NCI-H748 treated with DMSO at 0.1 percent for 48 hours (cell line): ENCODE measurements at places on chromosomes 12 and 14.

- DNase-seq = peak; percentile 19
Observed at GRCh38 chr14:49879646-49880204, 13.2 kb upstream of the ARF6 start.

- DNase-seq = no peak
Observed at GRCh38 chr12:109706747-109707469, 6.7 kb upstream of the FAM222A start.

DNA sequence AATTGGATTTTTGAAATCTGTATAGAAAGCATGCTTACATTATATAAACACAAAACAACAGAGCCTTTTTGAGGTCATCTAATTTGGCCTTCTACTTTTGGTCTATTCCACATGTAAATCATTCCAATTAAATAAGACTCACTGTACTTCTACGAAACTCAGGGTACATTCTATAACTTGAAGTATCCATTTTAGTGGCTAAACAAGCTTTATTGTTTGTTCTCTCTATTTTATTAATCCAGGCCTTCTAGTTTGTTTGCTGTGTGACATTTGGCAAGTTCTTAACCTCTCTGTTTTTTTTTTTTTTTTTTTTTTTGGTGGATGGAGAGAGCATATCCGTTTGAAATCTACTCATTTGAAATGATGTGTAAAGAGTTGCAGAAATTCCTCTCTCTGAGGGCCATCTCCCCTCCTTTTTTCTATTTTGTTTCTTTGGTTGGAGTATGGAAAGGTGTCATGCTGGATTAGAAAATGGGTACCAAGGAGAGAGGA lies 58.1 kb upstream of the C12orf71 start:
- DNase-seq = no peak

GRCh38 chr12:90124914-90125313 lies 416.3 kb upstream of the ATP2B1 start:
- DNase-seq = no peak

- DNase-seq = no peak
Observed at GRCh38 chr12:109822951-109823411, 10.2 kb downstream of the TRPV4 start.

DNA sequence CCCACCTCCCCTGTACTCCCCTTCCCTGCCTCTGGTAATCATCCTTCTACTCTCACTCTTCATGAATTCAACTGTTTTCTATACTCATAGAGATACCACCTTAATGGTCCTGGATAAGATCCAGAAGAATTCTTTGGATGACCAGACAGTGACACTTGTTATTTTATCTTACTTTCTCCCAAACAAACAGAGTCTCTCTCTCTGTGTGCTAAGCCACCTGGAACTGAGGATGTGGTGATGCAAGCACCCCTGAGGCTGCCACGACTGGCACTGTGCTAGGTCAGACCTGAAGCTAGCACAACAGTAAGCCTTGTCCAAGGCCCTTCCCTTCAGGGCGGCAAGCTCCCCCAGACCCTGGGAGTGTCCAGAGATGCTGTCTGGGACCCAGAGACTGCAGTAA lies 250.2 kb downstream of the C12orf50 start:
- no peak for DNase-seq

GRCh38 chr12:87870493-87871460 lies 158.4 kb downstream of the C12orf50 start:
- DNase-seq = no peak

DNA sequence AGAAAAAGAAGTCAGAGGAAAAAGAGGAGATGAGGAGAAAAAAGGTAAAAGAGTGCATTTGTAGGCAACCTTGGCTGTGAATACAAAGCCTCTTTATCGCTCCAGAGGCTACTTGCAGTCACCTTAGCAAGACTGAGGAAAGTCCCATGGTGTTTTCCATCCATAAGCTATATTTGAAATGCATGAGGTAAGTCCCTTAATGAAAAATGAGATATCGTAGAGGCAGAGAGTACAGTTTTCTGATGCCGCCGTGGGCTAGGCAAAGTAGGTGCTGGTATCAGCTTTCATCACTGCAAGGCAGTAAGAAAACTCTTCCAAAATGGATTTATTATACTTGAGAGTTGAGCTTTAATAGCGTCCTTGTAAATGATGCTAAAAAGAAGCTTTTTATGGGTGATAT lies 186.8 kb downstream of the ASCL1 start:
- DNase-seq = no peak

- no peak for DNase-seq
Observed at GRCh38 chr12:78128211-78128610, 297.5 kb downstream of the NAV3 start.

GRCh38 chr12:39417916-39418315 lies 25.0 kb downstream of the KIF21A start:
- no peak for DNase-seq

DNA sequence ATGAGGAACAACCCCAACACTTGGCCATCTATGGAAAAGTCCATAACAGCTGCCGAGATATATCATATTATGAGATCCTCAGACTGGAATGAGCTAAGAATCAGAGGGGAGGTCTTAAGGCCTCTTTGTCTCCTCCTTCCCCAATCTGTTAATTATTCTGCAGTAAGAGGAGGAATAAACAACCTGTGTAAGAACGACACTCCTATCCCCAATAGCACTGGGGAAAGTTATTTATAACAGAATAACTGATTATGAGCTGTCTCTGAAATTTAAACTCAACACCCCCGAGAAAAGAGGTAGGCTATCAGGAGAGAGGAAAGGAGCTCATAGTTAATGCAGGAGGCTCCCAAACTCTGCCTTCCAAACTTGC lies 68.0 kb downstream of the NIN start:
- DNase-seq = no peak

GRCh38 chr14:81085596-81085995 lies 130.2 kb downstream of the TSHR start:
- DNase-seq = no peak

DNA sequence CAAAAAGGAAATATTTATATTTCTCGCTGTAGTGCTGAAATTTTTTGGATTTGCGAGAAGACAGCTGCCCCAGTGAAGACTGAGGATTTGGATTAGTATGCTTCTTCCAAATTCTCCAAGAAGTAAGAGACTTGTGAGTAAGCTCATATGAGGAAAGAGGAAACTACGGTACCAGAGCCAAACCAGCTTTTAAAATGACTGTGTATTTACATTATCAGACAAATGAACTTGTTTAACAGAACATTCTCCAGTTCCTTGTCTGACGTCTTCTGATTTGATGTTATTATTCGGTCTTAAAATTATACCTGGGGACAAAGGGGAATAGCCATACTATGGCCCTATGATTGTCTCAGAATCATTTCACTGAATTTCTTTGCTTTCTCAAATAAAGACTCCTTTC lies 8.0 kb downstream of the CLEC12B start:
- no peak for DNase-seq

- DNase-seq = no peak
Observed at GRCh38 chr14:28116716-28117115, 649.9 kb upstream of the FOXG1 start.

- DNase-seq = no peak
Observed at GRCh38 chr14:75339059-75339458, 60.4 kb downstream of the FOS start.

GRCh38 chr14:48429512-48429911 lies 754.1 kb upstream of the MDGA2 start:
- DNase-seq = no peak
